ENCODE measurements at places on chromosomes 3 and 15.

GRCh38 chr3:183653209-183654064 is 18.0 kb downstream of the KLHL24 start:
- no peak for DNase-seq

GRCh38 chr15:81029414-81030300 is 28.9 kb downstream of the TLNRD1 start:
- peak; percentile 52 for DNase-seq

DNA sequence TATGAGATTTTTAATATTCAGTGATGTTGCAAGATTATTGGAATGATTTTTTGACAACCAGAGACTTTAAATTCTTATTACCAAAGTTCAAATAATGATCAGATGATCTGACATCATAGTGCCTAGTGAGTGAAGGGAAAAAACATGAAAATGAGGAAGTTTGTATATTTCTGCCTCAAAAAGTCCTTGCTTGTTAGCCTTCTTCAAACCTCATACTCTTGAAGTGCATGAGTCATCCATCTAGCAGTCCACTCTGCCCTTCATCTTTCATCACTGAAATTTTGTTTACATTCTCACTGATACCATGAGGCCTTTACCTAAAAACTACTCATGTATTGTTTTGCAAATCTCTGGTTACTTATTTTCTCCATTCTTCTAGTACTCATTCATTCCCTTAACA is 23.9 kb upstream of the OR5H6 start:
- DNase-seq = no peak

- peak; percentile 4 for DNase-seq
Measured at GRCh38 chr15:40618906-40619305, 24.9 kb downstream of the KNL1 start.

GRCh38 chr15:72184165-72184811 is 13.3 kb downstream of the GRAMD2A start:
- DNase-seq = peak; percentile 78

DNA sequence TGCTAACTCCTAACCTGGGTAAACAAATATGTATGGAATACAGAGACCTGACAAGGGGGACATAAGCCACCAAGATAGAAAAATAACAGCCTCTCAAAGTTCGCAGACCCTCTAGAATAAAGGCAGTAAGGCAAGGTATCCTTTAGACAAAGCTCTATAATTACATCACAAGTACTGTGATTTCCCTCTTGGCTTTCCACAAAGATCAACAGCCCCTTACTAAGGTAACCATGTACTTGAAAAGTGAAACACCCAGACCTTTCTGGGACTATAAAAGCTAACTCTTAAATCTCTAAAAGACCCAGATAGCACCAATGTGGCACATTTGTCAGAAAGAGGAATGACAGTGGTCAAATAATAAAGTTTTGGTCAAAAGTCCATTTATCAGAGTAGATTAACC is 51.9 kb downstream of the TBL1XR1 start:
- no peak for DNase-seq

- DNase-seq = no peak
Measured at GRCh38 chr3:44237665-44238064, 4.0 kb upstream of the TOPAZ1 start.

All from GM23248 (cell line).